ENCODE measurements at places on chromosomes 5 and 9.

DNA sequence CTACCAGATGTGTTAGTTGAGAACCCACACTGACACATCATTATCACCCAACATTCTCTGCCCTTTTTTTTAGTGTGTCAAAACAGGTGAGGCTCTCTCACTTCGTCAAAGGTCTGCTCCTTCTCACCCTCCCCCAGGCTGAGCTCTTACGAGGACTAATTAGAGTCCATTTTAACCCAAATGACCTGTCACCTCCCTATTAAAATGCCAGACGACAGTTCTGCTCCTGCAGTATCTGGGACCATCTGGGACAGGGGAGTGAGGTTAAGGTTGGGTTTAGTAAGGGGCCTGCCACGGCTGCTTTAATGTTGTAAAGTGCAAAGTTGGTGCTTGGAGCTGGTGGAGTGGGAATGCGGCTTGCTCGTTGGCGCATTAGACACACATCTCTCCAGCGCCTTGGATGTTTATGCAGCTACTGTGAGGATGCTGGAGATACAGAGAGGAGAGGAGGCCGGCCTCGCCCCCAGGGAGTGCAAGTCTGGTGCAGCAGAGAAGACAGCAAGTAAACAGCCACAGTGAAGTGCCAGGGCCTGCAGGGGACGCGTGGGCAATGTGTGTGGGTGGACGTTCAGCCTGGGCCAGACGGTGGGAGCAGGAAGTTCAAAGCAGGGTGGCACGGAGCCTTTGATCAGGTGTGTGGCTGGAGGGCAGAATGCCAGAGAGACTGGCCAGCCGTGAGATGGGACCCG, 96.2 kb downstream of the C9orf50 start:
- DNase-seq: no peak

- no peak for DNase-seq
Measured at GRCh38 chr9:72871685-72872084, 81.2 kb downstream of the ALDH1A1 start.

GRCh38 chr5:38776149-38776896, 69.5 kb upstream of the OSMR start:
- no peak for DNase-seq

- no peak for DNase-seq
Measured at GRCh38 chr9:5614192-5614591, 14.7 kb upstream of the RIC1 start.

- no peak for DNase-seq
Measured at GRCh38 chr5:16856531-16856930, 79.6 kb downstream of the MYO10 start.

GRCh38 chr5:96373381-96373733, 59.7 kb downstream of the PCSK1 start:
- DNase-seq: no peak

- no peak for DNase-seq
Measured at GRCh38 chr5:177507165-177507564, 2.5 kb downstream of the DOK3 start.

DNA sequence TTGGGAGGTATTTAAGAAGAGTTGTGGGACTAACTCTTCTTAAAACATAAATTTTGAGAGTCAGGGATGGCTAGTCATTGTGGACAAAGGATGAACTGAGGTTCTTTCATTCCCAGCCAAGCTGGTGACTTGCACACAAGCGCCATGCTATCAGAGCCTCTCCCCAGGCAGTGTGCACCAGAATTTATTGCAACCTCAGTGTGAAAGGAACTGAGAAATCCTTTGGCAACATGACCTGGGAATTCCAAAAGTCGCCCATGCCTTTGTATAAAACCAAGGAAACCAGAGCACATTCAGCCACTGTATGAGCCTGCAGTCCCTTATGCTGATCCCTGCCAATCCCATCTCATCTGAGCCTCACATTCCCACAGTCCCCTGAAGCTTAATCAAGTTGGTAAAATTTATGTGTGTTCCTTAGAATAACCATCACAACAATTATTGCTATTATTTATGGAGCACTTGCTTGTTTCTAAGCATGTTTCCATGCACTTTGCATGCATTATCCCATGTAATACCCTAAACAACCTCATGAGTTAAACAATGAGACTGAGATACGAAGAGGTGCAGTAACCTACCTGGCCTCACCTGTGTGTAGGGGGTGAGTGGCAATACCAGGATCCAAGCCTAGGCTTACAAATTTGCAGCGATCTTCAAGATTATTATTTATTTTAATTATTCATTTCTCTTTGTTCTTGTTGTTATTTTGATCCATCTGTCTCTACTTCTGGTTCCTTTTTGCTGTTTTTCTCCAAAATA, 116.4 kb downstream of the NTRK2 start:
- no peak for DNase-seq

DNA sequence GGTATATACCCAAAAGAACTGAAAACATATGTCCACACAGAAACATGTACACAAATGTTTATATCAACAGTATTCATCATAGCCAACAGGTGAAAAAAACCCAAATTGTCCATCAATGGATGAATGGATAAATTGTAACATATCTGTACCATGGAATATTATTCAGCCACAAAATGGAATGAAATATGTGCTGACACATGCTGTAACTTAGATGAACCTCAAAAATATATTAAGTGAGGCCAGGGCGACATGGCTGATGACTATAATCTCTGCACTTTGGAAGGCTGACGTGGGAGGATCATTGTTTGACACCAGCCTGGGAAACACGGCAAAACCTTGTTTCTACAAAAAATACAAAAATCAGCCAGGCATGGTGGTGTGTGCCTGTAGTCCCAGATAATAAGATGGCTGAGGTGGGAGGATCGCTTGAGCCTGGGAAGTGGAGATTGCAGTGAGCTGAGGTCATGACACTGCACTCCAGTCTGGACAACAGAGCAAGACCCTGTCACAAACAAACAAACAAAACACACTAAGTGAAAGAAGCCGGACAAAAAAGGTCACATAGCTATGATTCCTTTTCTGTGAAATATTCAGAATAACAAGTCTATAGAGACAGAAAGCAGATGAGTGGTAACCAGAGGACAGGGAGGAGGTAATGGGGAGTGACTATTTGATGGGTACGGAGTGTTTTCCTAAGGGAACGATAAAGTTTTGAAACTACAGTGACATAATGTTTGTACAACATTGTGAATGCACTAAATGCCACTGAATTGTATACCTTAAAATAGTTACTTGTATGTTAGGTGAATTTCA, 11.4 kb downstream of the KYAT1 start:
- DNase-seq: no peak

GRCh38 chr5:14347522-14347921, 204.4 kb downstream of the TRIO start:
- DNase-seq: no peak

DNA sequence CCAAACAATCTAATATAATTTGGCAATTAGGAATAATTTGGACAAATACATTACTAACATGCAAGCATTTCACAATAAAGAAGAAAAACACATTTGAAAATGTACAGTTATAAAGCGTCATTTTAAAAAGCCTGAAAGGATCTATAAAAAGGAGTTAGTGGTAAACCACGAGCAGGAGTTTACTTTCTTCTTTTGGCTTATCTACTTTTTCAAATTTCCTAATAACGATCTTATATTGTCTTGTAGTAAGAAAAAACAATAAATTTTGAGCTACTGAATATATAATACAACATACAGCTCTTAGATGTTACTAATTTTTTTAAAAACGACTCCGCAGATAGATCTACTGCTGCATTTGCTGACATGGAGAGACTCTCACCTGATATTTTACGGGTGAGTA, 79.9 kb downstream of the SMIM23 start:
- DNase-seq: no peak

- no peak for DNase-seq
Measured at GRCh38 chr9:134571946-134572917, 69.4 kb upstream of the COL5A1 start.

GRCh38 chr9:115141612-115142011, 23.7 kb upstream of the TNC start:
- DNase-seq: no peak

DNA sequence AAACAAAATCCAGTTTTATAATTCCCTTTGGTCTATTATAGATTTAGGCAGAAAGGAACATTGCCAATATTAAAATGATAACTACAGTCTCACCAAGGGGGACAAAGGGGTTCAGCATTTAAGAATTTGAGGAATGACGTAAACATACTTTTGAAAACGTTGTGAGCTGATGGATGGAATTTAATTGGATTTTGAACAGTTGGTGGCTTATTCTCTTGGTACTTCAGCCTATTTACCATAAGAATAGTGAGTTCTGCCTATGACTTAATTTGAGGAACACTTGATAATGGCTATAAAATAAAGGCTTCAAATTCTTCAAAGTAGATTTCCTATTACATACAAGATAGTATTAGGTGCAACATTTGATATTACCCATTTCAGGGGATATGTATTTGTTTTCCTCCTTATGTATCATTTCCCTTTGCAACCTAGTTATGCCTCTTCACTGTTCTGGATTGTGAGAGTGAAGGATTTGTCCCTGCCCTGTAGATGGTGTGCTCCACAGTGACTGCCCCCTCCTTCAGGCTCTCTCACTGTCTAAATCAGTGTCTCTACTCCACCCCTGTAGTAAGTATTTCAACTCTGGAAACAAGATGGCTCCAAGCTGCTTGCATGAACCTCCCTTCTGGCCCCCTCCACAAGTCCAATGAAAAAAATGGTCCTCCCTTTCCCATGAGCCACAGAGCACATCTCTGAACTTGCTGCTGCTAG, 225.6 kb downstream of the ARHGEF28 start:
- DNase-seq: no peak

All from activated CD4-positive, CD25-positive, alpha-beta regulatory T cell (primary cell).